Smooth muscle cell of the pulmonary artery (primary cell): ENCODE measurements at places on chromosomes 2 and 18. TPM values are rescaled to one million over a fixed set of nuclear protein-coding genes. Genes with fewer than 3 reads are reported as not detected.

The PPP3R1 gene
- total RNA-seq: 32.8 and 38.9 TPM in 2 replicates

The CDH2 gene
- 84.8 and 368 TPM in 2 replicates for total RNA-seq

The RBM45 gene
- total RNA-seq: 16.4 and 18.7 TPM in 2 replicates

The COLEC12 gene
- total RNA-seq: 16.2 and 21.1 TPM in 2 replicates

The UGT1A8 gene
- 0.17 TPM in 1 of 2 replicates, not detected in the other for total RNA-seq

The NAT8 gene
- total RNA-seq: not detected in 2 replicates

The PRSS56 gene
- total RNA-seq: not detected in 2 replicates

The YWHAQ gene
- 271 and 274 TPM in 2 replicates for total RNA-seq

The FAM228A gene
- total RNA-seq: 0.72 and 3.2 TPM in 2 replicates

The CERKL gene
- total RNA-seq: not detected in 2 replicates

The ACOXL gene
- not detected in 2 replicates for total RNA-seq

The PRR30 gene
- not detected in 2 replicates for total RNA-seq

The KRTCAP3 gene
- 0.39 TPM in 1 of 2 replicates, not detected in the other for total RNA-seq

The SCYGR2 gene
- not detected in 2 replicates for total RNA-seq

The CCDC141 gene
- total RNA-seq: 0.53 and 0.78 TPM in 2 replicates

The ACTG2 gene
- total RNA-seq: 32.7 and 43.4 TPM in 2 replicates

The PLEKHH2 gene
- total RNA-seq: 1.7 and 8.9 TPM in 2 replicates

The RAB11FIP5 gene
- total RNA-seq: 59.6 and 81.0 TPM in 2 replicates

The ASXL2 gene
- 10.1 and 19.4 TPM in 2 replicates for total RNA-seq

The COBLL1 gene
- 13.3 and 16.1 TPM in 2 replicates for total RNA-seq

The PARD6G gene
- 1.4 and 1.7 TPM in 2 replicates for total RNA-seq

The DUSP28 gene
- total RNA-seq: 2.4 TPM in 2 replicates

The PFN4 gene
- 0.17 and 0.39 TPM in 2 replicates for total RNA-seq

The APCDD1 gene
- 0.96 and 8.2 TPM in 2 replicates for total RNA-seq

The KCNJ3 gene
- total RNA-seq: 0.07 TPM in 1 of 2 replicates, not detected in the other

The CPO gene
- total RNA-seq: not detected in 2 replicates

The SRBD1 gene
- total RNA-seq: 9.9 and 11.1 TPM in 2 replicates

The C2orf78 gene
- total RNA-seq: not detected in 2 replicates

The FEV gene
- not detected in 2 replicates for total RNA-seq

The BOK gene
- total RNA-seq: 13.4 and 14.5 TPM in 2 replicates

The TXNDC2 gene
- total RNA-seq: not detected in 2 replicates

The ARHGAP25 gene
- total RNA-seq: 0.10 and 0.91 TPM in 2 replicates

The FTCDNL1 gene
- 0.59 and 1.4 TPM in 2 replicates for total RNA-seq

The NRP2 gene
- total RNA-seq: 7.0 and 54.9 TPM in 2 replicates

The VAMP5 gene
- 13.7 and 15.9 TPM in 2 replicates for total RNA-seq

The ATP6V1C2 gene
- total RNA-seq: not detected in 2 replicates

The GNAL gene
- 0.20 and 1.0 TPM in 2 replicates for total RNA-seq

The ZCCHC2 gene
- total RNA-seq: 12.3 and 12.8 TPM in 2 replicates

The CENPA gene
- 1.5 and 2.7 TPM in 2 replicates for total RNA-seq

The CTAGE1 gene
- 0.07 TPM in 1 of 2 replicates, not detected in the other for total RNA-seq

The KLHL30 gene
- 5.2 and 11.7 TPM in 2 replicates for total RNA-seq

The HDAC4 gene
- total RNA-seq: 16.6 and 17.7 TPM in 2 replicates

The FHOD3 gene
- 7.0 and 8.8 TPM in 2 replicates for total RNA-seq

The DHX57 gene
- 20.4 and 20.7 TPM in 2 replicates for total RNA-seq

The DOK6 gene
- 2.8 and 14.1 TPM in 2 replicates for total RNA-seq

The DNPEP gene
- total RNA-seq: 68.5 and 91.9 TPM in 2 replicates

The EGR4 gene
- total RNA-seq: not detected in 2 replicates

The RAB6C gene
- total RNA-seq: not detected in 2 replicates

The SLC23A3 gene
- 2.9 and 8.1 TPM in 2 replicates for total RNA-seq

The RBKS gene
- 0.59 and 1.2 TPM in 2 replicates for total RNA-seq

The UXS1 gene
- 45.5 and 50.8 TPM in 2 replicates for total RNA-seq

The DAW1 gene
- 2.0 and 2.5 TPM in 2 replicates for total RNA-seq

The ABCG8 gene
- total RNA-seq: not detected in 2 replicates

The PSMD1 gene
- 134 and 141 TPM in 2 replicates for total RNA-seq

The ARHGAP15 gene
- total RNA-seq: 0.13 TPM in 1 of 2 replicates, not detected in the other

The UGT1A5 gene
- total RNA-seq: not detected in 2 replicates

The SKA1 gene
- total RNA-seq: 1.7 and 3.0 TPM in 2 replicates
